ENCODE measurements at places on chromosomes 6 and 20.

DNA sequence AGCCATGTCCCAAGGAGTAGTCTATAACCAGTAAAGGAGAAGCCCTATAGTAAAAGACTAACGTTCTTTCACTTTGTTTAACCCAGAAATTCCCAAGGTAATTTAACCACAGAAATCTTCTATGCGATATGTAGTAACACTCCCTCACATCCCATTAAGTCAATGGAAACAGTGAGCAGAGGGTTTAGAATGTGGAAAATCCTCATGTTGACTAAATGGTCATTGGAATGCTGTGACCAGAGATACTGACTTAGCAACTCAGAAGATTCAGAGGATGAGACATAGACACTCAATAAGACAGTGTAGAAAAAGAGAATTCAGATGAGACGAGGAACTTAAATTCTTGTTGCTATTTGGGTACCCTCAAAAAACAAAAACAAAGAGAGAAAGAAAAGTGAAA is 562.2 kb upstream of the NOX3 start:
- DNase-seq, result no peak

GRCh38 chr20:53608456-53609452 is 15.1 kb upstream of the ZNF217 start:
- DNase-seq, result no peak

DNA sequence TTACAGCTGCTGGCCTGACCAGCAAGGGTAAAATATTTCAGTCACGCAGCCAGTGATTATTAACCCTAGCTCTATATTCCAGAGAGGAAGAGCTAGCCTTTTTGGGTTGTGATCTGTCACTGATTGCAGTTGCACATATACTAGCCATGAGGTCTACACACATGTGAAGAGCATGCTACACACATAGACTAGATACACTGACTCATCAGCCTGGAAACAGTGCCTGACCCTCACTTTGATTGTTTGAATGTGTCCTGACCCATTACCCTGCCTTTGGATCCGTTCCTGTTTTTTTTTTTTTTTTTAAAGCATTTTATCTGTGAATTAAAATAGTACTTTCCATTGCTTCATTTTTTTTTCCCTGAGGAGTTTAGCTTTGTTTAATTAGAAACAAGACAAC is 50.8 kb downstream of the ESR1 start:
- DNase-seq, result no peak

- no peak for DNase-seq
These were observed 116.4 kb downstream of the KIF6 start for GRCh38 chr6:39608652-39609345.

DNA sequence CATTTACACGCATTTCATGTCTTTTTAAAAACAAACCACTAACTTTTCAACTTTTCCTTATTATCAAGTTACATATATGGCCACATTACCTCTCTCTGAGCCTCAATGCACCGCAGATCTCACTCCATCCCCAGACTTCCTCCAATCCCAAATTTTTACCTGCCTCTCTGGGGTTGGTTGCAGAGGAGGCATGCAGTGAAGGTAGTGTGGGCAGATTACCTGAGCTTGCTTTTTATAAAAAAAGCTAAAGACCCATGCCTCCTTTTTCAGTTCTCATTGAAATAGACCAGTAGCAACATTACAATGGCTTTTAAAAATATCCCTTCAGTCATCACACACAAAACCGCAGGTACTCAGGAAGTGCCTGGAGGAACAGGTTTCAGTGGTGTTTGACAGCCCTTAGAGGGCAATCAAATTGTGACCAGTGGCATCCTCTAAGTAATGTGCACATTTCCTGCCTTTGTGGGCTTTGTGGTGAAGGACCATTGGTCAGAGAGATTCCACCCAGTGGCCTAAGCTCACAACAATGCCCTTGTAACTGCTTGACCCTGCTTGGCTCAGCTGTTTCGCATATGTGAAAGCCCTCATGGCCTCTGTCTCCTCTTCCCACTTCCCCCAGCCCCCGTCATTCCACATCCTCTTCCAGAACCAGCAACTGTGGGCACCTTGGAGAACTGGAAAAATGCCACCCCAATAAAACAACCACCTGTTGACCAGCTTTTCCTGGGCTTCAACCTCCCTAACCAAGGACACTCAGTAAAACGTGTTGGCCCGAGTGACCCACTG is 30.2 kb upstream of the IL17A start:
- DNase-seq, result no peak

GRCh38 chr20:48944663-48945297 is 23.3 kb downstream of the ARFGEF2 start:
- no peak for DNase-seq

Measured in globus pallidus (tissue), 1 donor.